ENCODE measurements at places on chromosomes 6 and 20.

DNA sequence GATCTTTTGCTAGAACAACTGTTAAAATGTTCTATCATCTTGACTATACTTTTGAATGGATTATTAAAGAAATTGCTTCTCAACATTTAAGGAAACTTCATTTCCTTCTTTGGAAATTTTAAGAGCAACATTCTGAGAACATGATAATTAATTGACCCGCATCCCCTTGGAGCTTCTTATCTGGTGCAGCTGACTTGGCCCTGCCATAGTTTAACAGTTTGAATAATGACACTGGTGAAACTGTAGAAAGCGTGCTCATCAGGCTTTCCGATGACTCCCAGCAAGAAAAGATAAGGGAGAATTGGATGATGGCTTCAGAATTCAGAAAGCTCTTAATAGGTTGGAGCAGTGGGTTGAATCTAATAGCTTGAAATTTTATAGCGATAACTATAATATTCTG lies 38.1 kb downstream of the SNX9 start:
- DNase-seq, result no peak

- no peak for DNase-seq
Observed at GRCh38 chr20:36796117-36796516, 22.6 kb upstream of the DSN1 start.

GRCh38 chr6:148358196-148358785 lies 15.7 kb downstream of the SASH1 start:
- DNase-seq, result peak; percentile 15

- no peak for DNase-seq
Observed at GRCh38 chr6:155010940-155011339, 15.8 kb downstream of the TIAM2 start.

GRCh38 chr20:61514018-61514365 lies 261.9 kb downstream of the CDH4 start:
- no peak for DNase-seq

Data from central memory CD4-positive, alpha-beta T cell (primary cell).